ENCODE measurements at places on chromosomes 12 and 14.

DNA sequence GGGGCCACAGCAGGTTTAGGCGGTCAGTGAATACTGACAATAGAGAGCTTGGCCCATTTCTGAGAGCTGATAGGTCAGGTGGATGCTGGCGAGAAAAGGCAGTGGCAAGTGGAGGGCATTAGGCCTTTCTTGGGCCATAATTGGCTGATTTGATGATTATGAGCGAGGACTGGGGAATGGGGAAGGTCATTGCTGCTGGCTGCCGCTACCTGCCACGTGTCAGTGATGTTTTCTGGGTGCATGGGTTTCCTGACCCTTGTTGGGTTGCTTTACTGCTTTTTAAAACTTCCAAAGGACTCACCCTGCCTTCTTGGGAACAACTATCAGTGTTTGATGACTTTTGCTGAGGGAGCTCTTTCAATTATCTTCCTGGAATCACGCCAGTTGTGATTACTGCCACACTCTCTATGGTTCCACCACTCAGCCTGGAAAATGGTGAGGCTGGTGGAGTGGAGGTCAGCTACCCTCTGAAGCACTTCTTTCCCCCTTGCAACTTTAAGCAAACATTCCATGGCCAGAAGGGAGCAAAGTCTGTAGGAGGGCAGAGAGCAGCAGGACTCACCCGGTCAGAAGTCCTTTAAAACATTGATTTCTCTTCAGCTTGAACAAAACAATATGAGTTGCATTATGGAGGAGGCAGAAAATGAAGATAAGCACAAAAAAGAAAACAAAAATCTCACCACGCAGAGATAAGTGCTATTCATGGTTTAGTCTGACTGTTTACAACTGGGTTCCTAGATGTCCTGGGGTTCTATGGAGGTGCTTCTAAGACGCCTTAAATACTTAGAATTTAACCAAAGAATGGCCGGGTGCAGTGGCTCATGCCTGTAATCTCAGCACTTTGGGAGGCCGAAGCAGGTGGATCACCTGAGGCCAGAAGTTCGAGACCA, 12.1 kb upstream of the SLC10A1 start:
- DNase-seq: no peak

DNA sequence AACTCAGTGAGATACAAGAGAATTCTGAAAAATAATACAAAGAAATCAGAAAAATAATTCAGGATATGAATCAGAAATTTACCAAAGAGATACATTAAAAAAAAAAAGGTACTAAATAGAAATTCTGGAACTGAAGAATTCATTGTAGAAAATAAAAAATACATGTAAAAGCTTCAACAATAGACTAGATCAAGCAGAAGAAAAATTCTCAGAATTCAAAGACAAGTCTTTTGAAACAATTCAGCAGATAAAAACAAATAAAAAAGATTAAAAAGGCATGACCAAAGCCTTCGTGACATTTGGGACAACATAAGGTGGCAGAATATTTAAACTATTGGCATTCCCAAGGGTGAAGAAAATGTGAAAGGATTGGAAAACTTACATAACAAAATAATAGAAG, 133.1 kb upstream of the CNOT2 start:
- no peak for DNase-seq

DNA sequence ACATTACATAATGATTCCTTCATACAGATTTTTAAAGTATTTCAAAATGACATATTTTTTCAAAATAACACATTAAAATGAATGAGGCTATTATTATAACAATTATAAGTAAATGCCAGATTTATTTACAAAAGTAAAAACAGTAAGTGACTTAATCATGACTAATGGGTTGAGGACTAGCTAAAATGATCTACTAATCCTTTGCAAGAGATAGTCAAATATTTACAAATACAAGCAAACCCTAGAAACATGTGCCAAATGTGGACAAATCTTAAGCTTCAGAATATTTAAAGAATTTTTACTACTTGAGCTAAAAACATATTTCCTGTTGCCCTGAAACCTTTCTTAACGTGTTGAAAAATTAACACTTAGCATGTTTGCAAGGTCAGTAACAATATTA, 74.8 kb downstream of the KIF21A start:
- DNase-seq: no peak

- no peak for DNase-seq
Measured at GRCh38 chr12:1474574-1475153, 119.7 kb downstream of the FBXL14 start.

DNA sequence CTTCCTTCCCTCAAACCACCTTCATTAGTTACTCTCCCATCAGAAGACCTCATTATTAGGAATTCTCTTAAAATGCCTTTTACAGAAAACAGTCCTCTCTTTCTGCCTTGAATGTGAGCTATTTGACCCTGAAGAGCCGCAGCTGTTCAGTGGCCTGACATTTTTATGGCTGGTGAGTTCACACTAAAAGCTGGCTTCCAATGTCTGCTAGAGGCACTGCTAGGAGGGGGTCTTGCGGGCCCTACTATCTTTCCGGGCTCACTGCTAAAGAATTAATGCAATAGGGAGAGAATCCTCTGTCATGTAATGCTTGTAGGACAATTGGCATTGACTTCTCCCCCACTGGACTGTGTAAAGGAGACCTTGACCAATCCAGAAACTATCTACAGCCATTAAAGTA, 87.7 kb downstream of the GPR135 start:
- no peak for DNase-seq

- no peak for DNase-seq
Measured at GRCh38 chr12:65642061-65642661, 182.1 kb upstream of the HMGA2 start.

DNA sequence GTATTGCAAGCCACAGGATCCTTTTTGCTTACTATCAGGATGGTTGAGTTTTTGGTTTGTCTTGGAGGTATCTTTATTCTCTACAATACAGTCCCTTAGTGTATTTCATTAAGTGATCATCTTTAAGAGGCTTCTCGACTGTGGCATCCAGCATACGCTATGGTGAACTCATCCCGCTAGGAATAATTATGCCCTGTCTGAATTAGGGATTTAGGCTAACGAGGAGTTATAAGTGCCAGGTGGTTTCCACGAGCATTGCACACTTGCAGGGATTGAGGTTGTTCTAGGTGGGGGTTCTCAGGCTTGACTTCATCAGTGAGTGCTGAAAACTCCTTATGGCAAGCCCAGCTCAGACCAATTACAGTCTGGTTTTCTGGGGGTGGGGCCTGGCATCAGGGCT, 37.2 kb upstream of the RBM19 start:
- DNase-seq: no peak

DNA sequence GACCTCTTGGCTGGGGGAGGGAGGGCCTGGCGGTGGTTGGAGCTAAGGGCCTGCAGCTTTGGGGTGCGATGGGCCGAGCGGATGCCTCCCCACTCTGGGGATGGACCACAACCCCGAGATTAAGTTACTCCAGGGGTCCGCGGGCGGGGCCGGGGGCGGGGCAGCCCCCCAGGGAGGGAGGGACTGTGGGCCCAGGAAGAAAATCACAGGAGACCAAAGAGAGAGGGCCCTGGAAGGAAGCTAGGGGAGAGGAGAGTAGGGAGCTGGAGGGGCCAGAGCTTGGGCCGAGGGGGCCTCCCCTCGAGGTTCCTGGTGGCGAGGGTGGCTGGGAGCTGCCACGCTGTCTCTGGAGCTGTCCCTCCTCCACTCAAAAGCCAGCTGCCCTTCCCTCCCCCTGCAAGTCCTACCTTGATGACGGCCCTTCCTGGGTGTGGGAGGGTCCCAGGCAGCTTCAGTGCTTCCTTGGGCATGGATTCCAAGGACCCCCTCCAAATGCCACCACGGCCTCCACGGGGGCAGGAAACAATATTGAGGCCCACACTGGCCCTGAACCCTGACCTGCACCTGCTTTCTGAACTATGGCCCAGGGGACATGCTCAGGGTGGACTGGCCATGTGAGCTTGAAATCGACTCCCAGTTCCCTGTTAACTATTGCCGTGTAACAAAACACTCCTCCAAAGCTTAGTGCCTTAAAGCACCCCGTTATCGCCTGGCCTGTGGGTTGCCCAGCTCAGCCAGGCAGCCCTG, 610 bp upstream of the NUDT14 start:
- no peak for DNase-seq

DNA sequence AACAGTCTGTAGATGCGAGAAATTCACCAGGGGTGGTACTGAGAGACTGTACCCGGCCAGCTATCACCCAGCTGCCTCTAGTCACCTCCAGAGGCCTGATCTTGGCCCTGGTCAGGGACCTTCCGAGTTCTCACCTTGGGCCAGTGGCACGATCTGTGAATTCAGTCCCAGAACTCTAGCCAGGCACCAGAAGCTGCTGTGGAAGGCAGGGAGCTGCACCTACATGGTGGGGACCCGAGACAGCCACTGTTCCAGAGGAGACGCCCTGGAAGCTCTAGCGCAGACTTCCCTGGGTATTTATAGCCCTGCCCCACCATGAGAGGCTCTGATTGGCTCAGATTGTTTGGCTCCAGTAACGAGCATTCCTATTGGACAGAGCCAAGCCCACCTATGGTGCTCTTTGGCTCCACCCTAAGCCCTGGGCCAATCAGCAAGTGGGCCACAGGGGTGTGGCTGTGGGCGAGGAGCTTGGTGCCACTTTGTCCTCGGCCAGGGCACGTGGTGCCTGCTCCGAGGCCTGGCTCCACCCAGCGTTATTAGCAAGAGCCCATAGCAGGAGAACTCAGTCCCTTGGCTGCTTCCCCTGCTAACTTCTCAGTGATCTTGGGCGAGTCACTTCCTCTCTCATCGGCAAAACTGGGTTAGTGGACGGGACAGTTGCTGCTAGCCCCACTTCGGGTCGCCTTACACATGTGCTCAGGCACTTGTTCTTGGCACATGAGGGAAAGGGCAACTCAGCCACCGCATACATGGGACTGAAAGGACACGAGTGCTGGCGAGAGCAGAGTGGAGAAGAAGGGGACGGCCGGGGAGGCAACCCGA, 89.0 kb upstream of the BCL11B start:
- DNase-seq: no peak

DNA sequence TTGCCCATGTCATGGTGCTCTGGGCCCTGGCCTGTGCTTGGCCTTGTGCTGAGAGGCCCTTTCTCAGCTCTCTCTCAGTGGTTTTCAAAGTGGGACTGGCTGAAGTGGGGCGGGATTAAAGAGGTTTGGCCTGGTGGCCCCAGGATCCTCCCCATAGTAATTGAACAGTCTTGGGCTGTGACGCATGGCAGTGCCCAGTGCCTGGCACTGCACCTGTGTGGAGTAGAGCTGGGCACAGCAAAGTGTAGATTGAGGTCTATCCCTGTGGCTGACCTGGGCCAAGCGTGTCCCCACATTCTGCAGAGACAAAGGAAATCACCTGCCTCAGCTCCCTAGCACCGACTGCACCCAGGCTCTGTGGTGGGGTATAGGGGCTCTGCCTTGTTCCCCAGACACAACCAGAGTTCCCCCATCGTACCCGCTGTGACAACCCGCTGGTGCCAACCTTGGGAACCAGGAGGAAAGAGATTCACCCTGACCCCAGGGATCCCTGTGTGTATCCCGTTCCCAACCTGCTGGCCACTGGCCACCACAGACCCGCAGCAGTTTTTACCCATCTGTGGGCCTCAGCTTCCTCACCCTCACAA, 9.9 kb upstream of the CYP46A1 start:
- DNase-seq: no peak

- DNase-seq: no peak
Measured at GRCh38 chr14:23301969-23302289, 730 bp downstream of the PPP1R3E start.

- no peak for DNase-seq
Measured at GRCh38 chr12:89210277-89210676, 142.0 kb downstream of the DUSP6 start.

- no peak for DNase-seq
Measured at GRCh38 chr12:113684053-113684907, 212.6 kb upstream of the LHX5 start.

DNA sequence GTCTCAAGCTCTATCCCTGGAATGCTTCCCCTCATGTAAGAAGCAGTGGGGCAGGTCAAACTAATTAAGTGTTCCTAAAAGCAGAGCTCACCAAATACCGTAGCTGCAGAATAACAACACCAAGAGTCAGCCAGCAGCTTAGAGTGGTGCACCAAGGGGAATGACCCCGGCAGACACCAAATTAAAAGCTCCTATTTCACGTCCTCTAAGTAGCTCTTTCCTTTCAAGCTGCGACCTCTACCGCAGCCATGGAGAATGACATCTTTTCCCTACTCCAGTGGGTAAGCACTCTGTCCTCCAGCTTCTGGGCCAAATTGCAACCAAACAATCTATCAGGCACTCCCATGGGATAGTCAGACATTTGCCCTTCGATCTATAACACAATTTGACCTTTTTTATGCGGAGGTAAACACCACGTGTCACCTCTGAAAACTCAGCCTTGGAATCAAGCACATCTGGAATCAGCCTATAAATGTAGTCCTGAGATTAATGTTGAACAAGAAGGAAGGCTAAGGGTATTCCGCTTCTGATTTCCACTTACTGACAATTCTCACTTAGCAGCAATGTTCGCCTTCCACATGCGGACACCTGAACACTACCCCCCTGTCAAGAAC, 67.6 kb upstream of the CDKN3 start:
- no peak for DNase-seq

DNA sequence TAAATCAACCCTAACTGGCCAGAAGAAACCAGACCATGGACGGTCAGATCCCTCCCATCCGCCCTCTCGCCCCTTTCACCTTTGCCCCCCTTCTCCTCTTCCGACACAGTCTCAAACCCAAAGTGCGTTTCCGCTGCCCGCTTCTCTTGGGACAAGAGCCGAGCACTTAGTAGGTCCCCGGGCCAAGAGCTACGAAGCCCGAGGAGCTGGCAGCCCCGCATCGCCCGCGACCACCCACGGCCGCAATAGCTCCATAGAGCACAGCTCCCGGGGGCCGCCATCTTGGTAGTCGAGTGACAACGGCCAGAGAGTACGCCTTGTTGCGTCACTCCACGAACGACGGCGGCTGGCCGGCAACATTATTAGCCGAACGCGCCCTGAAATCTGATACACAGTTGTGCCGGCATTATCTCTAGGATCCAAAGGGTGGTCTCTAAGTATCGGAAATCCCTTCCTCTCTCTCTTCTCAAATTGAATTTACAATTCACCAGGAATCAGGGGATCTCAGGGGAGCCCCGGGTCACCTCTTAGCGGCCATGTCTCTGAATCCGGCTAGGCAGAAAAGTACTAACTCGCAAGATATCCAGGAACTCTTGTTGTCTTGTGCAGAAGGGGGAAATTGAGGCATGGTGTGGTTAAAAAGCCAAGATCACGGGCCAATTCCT, at the start of gene COQ5:
Gene COQ5, minus strand, starts transcription at position 298 of the 665 bp plus-strand sequence. Its CDS starts 17 bp downstream, at position 281.
- DNase-seq: peak; percentile 70

DNA sequence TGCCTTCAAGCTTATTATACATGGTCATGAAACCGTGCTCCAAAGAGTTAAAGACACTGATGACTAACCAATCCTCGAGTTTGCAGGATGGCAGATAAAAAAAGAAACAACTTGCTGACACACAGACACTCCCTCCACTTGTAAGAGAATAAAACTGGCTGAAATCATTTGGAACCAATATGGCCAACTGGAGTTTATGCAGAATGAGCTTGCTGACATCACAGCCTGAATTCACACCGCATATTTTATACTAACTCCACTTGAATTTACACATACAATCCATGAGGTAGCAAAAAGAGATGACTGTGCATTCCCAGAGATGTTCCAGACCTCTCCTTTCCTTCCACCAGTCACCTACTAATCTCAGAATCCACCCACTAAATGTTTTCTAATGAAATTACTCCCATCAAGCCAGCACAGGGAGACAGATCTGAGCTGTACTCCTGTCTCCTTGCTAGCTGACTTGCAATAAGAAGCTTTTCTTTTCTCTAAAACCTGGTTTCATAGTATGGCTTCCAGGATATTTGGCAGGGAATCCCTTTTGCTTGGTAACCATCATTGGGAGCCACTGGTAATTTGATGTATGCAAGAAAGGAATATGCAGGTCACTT, 15.8 kb upstream of the PTPRR start:
- DNase-seq: no peak

GRCh38 chr14:56081139-56081538, 37.1 kb upstream of the PELI2 start:
- no peak for DNase-seq

- no peak for DNase-seq
Measured at GRCh38 chr14:90569606-90570387, 173.0 kb downstream of the CALM1 start.

All from D721Med (cell line).